Stimulated activated CD4-positive, alpha-beta T cell treated with anti-CD3 and anti-CD28 coated beads, Interleukin-4, amount 100 ng/mL, for 24 hours (primary cell): ENCODE measurements at places on chromosomes 2 and 18.

- DNase-seq, result no peak
These were observed 157.5 kb downstream of the CERS6 start for GRCh38 chr2:168613551-168613950.

DNA sequence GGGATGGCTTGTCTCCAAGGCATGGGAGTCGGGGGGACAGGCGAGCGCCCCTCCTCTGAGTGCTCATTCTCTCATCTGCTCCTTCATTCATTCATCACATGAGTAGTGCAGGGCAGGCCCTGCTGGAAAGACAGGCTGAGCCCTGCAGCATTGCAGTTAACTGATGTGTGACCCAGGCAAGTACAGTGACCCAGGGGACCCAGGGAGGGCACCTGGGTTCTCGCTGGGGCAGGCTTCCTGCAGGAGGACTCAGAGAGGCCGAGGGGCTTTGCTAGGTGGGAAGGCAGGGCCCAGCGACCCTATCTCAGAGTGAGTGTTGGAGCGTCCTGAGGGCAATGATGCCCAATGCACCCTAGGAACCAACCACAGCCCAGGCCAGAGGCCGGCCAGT lies 30.6 kb downstream of the HJURP start:
- DNase-seq, result no peak

DNA sequence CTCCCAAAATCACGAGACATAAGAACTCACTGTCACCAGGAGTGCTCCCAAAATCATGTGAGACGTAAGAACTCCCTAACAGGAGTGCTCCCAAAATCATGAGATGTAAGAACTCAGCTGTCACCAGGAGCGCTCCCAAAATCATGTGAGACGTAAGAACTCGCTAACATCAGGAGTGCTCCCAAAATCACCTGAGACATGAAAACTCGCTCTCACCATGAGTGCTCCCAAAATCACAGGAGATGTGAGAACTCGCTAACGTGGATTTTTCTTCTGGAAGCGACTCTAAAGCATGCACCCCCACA lies 53.1 kb downstream of the CTDP1 start:
- no peak for DNase-seq

DNA sequence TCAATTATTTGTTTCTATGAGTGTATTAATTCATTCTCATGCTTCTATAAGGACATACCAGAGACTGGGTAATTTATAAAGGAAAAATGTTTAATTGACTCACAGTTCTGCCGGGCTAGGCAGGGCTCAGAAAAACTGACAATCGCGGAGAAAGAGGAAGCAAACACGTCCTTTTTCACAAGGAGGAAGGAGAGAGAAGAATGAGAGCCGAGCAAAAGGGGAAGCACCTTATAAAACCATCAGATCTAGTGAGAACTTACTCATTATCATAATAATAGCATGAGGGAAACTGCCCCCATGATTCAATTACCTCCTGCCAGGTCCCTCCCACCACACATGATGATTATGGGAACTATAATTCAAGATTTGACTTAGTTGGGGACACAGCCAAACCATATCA lies 294.0 kb downstream of the DSC3 start:
- DNase-seq, result no peak

DNA sequence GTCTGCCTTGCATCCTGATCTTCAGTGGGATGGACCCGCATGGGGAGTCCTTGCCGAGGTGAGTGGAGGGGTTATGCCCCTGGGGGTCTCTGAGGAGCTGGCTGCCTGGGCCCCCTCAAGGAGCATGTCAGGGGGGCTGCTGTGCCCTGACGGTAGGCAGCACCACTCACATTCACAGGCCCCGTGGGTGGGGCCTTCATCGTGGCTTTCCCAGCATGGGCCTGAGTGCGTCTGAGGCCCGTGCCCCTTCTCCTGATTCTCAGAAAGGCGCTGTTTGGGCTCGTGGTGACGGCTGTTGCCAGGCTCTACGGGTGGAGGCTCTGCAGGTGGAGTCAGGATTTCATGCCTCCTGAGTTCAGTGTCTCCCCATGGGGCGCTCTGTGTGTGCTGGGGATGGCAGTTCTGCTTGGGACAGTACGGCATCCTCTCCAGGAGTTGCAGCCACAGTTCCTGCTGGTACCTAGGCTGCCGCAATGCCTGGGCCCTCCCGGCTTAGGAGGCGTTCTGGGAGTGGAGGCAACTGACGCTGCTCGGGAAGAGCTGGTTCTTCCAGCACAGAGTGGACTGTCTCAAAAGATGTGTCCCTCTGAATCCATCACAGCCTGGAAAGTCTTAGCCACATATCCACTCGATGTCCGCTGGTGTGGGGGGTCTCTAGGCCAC lies 57.3 kb downstream of the NTSR2 start:
- DNase-seq, result no peak

- no peak for DNase-seq
These were observed 52.4 kb downstream of the RABL2A start for GRCh38 chr2:113679457-113679856.

- no peak for DNase-seq
These were observed 68.7 kb upstream of the FSHR start for GRCh38 chr2:49222975-49223528.

DNA sequence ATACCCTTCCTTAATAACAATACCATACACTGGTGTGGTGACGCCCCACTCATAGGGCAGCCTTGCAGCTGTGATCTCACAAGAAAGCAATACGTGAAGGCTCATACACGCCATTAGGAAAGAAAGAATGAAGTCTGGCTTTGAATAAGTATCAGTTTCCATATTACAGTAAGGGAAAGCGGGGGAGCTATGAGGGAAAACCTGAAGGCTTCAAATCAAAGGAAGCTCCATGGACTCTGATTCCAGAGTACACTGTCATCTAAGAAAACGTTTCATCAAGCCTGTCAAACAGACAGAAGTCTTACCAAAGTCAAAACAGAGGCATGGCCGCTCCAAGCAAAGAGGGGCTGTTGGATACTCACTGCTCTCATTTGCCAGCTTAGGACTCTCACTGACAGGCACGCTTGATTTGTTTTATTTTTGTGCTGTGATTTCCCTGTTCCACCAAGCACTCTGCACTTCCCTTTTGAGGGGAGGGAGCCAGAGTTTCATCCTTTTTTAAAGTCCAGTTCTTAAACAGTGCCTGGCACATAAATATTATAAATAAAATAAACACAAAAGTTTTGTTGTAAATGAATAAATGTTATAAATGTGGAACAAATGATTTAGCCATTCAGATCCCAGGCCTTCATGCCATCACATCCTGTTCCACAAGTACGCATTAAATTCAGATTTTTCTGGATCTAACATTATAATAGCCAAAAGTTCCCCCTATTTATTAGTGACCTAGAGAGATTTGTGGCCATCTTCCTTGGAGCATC lies 221.2 kb downstream of the PIEZO2 start:
- DNase-seq, result no peak

- no peak for DNase-seq
These were observed 11.9 kb upstream of the AMMECR1L start for GRCh38 chr2:127897531-127898211.

GRCh38 chr2:133824869-133825268 lies 256.6 kb upstream of the NCKAP5 start:
- DNase-seq, result no peak

DNA sequence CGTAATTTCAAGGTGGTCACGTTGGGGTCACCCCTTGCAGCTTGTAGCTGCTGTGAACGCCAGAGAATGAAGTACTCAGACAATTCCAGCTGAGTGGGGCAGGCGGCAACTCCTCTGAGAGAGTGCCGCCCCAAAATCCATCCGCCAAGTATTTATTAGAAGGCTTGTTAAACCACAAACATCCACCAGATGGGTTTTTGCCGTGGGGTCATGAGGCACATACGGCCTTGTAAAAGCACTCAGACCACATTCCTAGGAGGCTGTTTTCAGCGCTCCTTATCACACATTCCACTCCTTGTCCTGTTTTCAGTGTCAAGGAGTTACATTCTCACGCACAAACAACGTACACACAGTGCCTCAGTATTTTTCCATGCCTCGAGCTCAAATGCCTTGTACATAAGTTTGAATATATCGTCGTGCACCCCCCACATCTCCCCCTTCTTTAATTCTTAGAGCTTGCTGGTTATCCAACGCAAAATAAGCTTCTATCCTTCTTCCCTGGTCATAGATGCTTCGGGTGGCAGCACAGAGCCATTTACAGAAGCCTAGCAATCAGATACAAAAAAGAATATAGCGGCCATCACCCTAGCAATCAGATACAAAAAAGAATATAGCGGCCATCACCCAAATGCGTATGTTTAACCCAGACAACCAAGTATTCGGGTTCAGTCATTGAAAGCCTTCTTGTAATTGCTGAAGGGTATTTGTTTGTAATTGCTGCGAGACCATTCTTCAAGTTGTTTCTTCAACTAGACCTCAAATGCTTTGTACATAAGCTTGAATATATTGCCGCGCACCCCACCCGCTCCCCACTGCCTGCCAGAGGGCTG lies 7.3 kb downstream of the ALPP start:
- DNase-seq, result no peak

- DNase-seq, result no peak
These were observed 168.6 kb downstream of the PRKCE start for GRCh38 chr2:45820048-45820447.

DNA sequence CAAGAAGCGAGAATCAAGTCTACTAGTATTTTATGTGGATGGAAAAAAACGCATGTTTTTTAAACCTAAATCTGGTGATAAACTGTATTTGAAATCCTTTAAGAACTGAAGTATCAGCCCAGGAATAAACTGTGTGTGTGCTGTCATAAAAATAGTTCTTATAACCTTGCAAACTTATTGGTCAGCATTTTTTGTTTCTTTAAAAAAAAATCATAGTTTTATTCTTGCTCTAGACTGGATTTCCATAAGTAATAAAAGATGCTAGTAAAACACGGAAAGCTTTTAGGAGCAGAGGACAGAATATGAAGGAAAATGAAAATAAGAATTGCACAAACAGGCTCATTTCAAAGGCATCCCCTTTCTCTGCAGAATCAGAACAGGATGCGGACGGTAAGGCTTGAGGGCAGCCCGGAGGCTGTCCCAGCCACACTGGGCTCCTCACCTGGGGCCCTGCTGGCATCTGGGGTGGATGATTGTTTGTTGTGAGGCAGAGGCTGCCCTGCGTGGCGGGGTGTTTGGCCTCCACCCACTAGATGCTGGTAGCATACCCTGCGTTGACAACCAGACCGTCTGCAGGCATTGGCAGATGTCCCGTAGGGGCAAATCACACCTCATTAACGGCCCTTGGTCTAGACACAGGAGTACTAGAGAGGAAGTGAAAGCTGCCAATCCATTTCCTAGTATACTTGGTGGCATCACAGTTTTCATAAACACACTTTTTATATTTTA lies 52.5 kb downstream of the MBP start:
- DNase-seq, result no peak

GRCh38 chr18:76346490-76347130 lies 148.4 kb downstream of the ZNF516 start:
- DNase-seq, result no peak

DNA sequence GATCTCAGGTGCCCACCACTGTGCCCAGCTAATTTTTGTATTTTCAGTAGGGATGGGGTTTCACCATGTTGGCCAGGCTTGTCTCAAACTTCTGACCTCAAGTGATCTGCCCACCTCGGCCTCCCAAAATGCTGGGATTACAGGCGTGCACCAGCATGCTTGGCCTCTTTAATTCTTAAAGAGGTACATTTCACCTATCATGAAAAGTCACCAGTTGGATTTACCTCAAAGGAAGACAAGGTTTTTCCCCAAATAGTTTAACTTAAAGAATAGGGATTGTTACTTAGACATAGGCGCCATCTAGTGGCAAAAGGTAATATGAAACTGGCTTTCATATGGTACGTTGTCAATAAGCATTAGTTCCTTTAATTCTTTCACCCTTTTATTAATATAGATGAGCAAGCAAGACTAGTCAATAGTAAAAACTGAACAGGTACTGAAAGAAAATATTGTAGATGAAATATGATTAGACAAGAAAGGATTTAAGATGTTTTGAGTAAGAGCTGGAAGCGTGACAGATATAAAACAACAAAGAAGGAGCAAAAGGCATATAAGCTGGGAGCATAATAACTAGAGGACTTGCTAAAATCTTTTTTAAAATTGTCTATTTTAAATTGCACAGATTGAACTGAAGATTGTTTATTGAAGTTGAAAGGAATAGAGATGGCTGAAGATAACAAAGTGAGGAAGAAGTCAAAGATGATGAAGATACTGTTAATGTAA lies 35.0 kb upstream of the PSMD14 start:
- peak; percentile 43 for DNase-seq

DNA sequence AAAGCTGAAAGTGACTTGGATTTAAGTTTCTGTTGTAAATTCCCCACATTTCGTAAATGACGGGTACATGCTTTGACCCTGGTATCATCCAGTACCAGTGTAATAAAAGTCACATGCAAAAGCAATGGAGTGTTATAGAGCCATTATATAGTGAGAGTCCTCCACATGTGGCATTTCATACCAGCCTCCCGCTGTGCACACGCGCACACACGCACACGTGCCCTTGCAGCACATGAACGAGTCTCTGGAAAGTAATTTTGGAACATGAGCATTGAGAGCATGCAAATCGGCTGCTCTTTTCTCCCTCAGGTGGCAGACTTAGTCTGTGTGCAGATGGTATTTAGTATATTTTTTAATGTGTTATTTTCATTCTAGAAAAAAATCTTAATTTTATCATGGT lies 198.1 kb downstream of the ZNF407 start:
- DNase-seq, result no peak

- DNase-seq, result peak; percentile 20
These were observed 30.0 kb downstream of the RNF125 start for GRCh38 chr18:32048507-32049091.

GRCh38 chr2:240561325-240561971 lies 1.3 kb downstream of the DUSP28 start:
- peak; percentile 24 for DNase-seq

DNA sequence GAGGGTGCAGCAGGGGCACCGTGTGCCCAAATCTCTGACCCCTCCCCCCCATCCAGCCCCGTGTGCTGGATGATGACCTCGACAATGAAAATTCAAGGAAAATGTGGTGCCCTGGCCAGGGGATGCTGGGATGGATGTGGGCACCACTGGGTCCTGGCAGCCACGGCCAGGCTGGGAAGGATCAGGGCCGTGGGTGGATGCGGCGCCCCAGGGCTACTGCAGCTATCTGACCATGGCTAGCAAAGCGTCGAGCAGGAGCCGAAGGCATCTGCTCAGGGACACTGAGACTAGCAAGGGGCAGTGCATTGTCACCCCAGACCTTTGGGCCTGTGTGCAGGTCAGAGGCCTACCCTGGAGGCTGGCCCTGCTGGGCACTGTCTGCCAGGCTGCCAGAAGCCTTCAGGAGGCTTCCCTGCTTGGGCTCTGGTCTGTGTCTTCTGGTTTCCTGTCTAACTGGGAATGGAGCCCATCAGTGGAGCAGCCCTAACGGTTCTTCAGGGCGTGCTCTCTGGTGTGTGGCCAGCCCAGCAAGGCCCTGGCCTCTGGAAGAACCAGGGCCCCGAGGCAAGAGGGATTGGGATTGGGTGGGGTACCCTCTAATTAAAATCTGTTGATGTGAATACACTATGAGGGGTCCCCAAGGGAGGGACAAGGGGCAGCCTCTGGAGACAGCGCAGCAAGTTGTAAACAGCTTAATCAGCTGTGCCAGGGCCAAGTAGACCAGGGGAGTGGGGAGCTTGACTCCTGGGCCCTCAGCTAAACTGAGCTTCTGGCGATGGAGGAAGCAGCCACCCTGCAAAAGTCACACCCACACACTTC lies 98.0 kb downstream of the STPG4 start:
- DNase-seq, result no peak

- no peak for DNase-seq
These were observed 88.4 kb downstream of the ACTR2 start for GRCh38 chr2:65316072-65316471.
